ENCODE measurements at places on chromosomes 1 and 21.
A peak's percentile ranks its signal among the peaks of the same experiment; 100 is the strongest.

- no peak for DNase-seq
Measured at GRCh38 chr1:9606948-9607347, 18.2 kb downstream of the TMEM201 start.

DNA sequence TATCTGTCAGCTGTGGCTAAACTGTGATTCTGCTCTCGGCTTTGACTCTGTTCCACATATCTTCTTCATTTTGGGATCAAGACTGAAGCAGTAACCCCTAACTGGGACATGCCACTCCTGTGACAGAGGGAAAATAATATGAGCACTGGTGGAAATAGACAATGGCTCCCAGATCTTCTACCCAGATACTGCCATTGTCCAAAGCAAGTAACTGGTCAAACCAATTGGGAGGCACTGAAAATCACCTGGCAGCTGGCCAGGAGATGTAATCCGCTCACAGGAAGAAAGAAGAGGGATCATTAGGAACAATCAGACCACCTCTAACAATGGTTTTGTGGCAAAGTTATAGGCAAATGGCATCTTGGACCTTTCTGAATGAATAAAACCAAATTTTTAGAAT, 10.7 kb downstream of the SNX7 start:
- DNase-seq = no peak

DNA sequence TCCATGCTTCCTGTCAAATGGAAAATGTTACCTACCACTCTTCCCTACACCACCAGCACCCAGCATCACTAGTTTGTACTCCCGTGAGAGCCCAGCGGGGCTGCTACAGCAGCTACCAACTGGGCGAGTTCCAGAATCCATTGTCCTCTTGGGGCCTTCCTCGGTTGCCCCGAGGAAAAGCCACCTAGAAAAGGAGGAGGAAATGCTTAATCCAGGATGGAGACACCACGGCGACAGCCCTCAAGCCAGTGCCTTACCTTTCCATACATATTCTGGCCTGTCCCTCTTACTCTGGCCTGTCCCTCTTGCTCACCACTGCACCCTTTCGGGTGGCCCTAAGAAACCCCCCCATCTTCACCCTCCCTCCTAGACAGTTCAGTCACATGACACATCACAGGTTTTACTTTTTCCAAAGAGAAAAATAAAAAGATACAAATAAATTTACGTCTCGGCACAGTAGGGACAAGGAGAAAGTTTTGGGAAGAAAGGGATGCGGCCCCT, 478 bp downstream of the RIT1 start:
- peak; percentile 27 for DNase-seq

DNA sequence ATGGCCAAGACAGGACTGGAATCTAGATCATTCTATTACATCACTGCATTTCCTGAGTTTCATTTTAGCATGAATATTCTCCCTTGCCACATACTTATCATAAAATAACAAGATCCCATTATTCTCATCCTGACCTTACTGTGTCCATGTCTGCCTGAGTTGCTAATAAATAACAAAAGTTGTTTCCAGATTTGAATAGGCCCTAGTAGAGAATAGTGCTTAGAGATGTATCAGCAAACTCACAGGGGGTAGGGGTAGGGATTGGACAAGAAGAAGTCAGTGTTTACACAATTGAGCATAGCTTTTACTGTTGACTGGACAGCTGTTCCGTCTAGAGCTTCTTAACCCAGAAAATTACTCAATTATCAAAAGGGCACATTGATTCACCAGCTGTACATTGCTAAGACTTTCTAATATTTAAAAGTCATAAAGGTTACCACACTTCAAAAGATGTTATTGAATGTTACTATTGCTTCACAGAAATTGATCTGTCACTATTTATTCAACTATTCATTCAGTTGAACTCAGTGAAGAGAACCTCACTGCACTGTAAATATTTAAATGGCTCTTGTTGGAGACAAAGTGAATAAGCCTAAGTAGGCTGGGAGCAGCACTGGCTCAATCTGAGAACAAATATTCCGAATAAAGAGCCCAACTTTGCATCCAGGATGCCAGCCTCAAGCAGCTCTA, 121.9 kb downstream of the NRIP1 start:
- no peak for DNase-seq

GRCh38 chr21:15682186-15682895, 47.4 kb upstream of the USP25 start:
- peak; percentile 71 for DNase-seq

GRCh38 chr1:206713070-206713469, 28.4 kb downstream of the MAPKAPK2 start:
- no peak for DNase-seq

GRCh38 chr1:183374825-183375224, 43.4 kb downstream of the NMNAT2 start:
- DNase-seq = no peak

DNA sequence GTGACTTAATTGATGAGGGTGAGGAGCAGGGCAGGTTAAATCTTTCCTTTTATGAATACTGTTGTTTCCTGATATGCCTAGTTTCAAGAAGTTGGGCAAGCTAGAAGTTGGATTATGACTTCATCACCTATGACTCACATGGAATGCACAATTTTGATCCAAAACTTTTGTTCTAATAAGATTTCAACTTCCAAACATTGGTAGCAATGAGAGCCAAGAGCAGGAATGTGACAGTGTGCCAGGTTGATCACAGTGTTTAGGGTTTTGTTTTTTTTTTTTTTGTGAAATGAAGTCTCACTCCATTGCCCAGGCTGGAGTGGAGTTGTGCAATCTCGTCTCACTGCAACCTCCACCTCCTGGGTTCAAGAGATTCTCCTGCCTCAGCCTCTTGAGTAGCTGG, 349.4 kb downstream of the DUSP10 start:
- DNase-seq = peak; percentile 86

- peak; percentile 51 for DNase-seq
Measured at GRCh38 chr1:234699795-234700665, 90.1 kb upstream of the IRF2BP2 start.

DNA sequence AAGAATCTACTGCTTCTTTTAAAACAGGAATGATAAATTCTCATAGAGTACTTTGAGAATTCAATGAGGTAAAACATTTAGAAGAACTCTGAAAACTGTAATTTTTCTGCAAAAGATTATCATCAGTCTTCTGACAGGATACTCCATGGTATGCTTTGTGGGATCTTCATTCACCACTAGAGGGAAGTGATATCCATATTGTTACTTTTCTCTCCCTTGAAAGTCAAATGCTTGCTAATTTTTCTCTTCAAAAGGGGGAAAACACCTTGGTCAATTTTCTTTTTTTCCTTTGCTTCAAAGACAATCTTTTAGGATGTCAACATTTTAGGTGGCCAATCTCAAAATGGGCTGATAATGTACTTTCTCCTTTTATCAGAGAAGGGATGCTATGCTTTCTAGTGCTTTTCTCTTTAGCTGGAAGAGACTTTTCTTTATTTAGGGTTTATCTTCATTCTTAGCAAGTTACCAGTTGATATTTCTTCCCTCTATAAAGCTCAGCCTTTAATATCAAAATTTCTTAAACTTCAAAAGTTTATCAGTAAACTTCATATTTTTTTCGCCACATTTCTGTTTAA, 95.5 kb downstream of the NEGR1 start:
- peak; percentile 31 for DNase-seq

- DNase-seq = peak; percentile 82
Measured at GRCh38 chr1:185644531-185644930, 89.7 kb upstream of the HMCN1 start.

DNA sequence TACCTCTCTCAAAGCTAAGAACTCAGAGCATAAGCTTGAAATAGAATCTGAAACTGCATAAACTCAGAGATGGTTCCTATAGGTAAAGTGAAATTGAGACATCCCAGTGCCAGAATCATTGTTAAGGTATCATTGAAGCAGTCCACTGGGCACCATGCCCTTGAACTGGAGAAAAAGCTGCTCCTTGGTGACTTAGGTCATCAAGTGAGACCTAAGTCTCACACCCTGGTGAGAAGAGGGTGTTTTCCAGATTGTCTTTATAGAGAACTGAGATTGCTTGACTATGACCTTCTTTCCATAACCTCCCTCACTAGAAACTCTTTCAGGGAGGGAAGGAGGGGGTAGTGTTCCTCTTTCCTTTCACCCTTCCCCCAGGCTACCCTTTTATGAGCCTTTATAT, 9.4 kb upstream of the ATP6V1G3 start:
- no peak for DNase-seq

GRCh38 chr1:167496797-167497619, 21.3 kb downstream of the CD247 start:
- DNase-seq = no peak

- peak; percentile 39 for DNase-seq
Measured at GRCh38 chr1:239909898-239910297, 181.8 kb upstream of the FMN2 start.

DNA sequence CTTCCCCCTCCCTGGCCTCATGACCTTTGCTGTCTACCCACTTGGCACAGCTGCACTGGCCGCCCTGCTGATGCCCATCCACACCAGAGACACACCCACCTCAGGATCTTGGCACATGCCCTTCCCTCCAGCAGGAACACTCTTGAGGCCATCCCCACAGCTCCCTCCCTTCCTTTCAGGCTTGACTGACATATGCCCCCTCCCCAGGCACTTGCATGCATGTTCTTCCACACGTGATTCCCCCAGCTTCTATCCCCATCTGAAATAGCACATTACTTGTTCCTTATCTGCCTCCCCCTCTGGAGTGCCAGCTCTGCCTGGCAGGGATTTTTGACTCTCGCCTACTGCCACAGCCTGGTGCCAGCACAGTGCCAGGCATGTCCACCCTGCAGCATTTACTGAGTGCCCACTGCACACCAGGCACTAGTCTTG, 98.5 kb upstream of the SLC25A33 start:
- DNase-seq = no peak

DNA sequence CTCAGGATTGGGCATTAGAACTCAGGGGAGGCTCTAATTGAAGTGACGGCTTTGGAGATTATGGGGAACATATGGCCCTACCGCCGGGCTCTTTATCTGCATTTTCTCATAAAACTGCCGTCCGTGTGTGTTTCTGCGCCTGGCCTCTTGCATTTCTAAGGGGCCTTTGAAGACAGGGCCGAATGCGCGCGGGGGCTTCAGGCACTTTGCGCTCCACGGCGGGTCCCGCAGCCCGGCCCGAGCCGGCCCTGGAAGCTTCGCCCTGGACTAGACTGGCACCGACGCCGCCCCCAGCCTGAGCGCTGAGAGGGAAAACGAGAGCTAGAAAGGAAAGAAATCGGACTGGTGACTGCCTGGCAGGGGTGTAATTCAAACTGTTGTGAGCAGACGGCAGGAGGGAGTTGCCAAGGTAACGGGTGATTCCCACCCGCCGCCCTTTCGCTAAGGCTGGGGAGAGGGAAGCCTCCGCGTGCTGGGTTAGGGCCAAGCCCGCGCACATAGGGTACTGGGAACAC, 120.7 kb downstream of the LMX1A start:
- no peak for DNase-seq

GRCh38 chr1:152981146-152981871, 2.6 kb upstream of the SPRR1A start:
- no peak for DNase-seq

- peak; percentile 61 for DNase-seq
Measured at GRCh38 chr1:241156231-241156965, 200.6 kb downstream of the RGS7 start.

DNA sequence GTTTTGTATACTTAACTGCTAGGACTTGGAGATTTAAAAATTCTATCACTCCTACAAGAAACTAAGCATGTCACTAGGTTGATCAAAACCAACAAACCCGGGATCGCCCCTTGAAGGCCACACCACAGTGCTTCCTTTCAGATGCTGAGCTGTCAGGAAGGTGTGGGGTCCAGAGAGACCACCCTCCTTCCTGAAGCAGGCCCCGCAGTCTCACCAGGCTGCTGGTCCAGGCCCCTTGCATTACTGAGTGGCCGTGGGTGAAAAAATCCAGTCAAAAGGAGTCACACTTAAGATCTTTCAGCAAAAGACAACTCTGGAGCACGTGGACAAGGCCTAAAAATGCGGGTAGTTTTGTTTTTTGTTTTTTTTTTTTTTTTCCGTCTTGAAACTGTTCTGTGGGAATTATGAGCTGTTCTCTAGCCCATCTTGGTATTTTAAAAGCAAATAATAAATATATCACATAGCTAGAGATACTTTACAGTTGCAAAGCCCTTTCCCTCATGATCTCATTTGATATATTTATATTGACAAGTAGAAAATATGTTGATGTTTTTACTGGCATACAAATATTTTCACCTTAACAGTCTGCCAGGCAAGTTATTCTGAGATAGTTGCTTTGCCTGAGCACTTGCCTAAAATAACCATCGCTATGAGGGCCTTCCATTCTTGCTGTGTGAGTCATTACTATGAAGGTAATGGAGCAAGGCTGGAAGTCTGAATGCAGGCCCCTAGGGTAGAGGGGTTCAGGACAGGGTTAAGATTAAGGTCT, 73.1 kb upstream of the EDEM3 start:
- peak; percentile 59 for DNase-seq

DNA sequence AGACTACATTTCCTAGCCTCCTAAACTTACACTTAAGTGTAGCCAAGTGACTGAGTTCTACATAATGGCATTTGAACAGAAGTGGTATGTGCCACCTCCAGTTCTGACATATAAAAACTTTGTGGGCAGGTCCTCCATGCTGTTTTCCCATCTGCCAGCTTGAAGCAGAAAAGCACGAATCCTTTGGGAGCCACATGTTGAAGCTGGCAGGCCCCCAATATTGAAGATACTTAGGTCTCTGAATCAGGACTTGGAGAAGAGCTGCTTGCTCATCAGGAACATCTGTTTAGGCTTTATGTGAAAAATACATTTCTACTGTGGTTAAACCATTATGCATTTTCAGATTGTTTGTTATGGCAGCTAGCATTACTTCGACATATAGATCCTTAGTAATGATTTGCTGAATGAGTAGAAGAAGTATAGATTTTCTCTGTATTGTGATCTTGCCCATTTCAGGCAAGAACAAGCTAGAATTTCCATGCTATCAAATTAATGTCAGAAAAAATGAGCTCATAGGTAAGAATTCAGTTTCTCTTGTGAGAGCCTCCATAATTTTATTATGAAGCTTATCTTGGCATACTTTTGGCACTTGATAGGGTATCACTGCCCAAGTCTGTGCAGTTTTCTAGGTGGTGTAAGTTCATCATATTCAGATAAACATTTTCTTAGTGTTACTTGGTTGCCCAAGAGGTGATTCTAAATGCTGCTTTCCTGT, 68.4 kb downstream of the GDAP2 start:
- no peak for DNase-seq
